ENCODE measurements at places on chromosomes 13 and 19. TPM values are rescaled to one million over a fixed set of nuclear protein-coding genes. Genes with fewer than 3 reads are reported as not detected.

CTXN1 gene
- total RNA-seq: 0.39 TPM

ATP4B gene
- total RNA-seq: not detected

- DNase-seq: no peak
These were observed 4.8 kb upstream of the SMG9 start for GRCh38 chr19:43759515-43759914.

- DNase-seq: no peak
These were observed 879.3 kb downstream of the OLFM4 start for GRCh38 chr13:53907891-53908290.

GRCh38 chr13:113292021-113292862 lies 4.8 kb upstream of the LAMP1 start:
- peak; percentile 40 for DNase-seq

Data from natural killer cell (primary cell).